ENCODE measurements at places on chromosomes 6 and 20.

GRCh38 chr6:129498950-129499842, 210.8 kb downstream of the ARHGAP18 start:
- DNase-seq, result peak; percentile 50

- no peak for DNase-seq
These were observed 650.5 kb downstream of the UTRN start for GRCh38 chr6:144935661-144936060.

- DNase-seq, result no peak
These were observed 8.1 kb upstream of the ID1 start for GRCh38 chr20:31596831-31597480.

GRCh38 chr6:26233649-26234420, 131.2 kb upstream of the BTN3A2 start:
- no peak for DNase-seq

GRCh38 chr20:58461899-58462298, 53.3 kb downstream of the APCDD1L start:
- DNase-seq, result no peak

DNA sequence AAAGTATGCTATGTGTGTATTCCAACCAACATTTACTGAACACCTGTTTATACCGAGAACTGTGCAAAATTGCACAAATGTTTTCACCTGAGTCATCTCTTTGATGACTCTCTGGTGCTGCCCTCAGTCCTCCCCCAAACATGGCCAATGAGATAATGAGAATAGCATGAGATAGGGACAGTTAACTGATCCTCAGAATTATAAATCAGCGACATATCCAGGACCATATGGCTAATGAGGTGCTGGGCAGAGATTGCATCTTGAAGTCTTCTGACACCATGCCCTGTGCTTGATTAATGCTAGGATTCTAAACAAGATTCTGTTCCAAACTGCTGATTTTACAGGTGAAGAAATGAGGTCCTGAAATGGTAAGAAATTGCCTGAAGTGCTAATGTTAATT, 13.0 kb downstream of the CLVS2 start:
- DNase-seq, result no peak

DNA sequence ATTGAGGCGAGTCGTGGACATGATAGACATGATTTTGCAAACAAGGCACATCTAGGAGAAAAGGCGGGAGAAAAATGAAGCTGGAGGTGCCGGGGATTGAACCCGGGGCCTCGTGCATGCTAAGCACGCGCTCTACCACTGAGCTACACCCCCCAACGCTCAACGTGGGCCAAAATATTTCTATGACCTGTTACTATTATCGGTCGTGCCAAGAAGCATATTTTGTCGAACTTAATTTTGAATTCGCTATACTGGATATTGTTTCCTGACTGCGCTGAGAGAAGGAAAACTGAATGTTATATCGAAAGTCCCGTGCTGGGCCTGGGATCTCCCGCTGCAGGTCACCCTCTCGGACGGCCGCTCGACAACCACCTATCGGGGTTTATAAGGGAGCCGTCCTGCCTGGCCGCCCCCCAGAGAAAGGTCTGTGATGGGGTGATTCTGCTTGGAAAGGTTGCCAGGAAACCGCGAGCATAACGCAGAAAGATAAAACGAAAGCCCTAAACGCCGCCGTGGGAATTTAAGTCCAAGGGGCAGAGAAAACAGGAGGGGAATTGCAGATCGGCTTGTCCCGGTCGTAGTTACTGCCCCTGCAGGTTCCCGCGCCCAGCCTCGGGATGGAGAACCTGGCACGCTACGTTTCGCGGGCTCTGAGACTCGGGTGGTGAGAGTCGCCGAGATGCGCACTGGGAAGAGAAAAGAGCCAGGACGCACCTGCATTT, 60.0 kb downstream of the TRIM27 start:
- DNase-seq, result peak; percentile 49

DNA sequence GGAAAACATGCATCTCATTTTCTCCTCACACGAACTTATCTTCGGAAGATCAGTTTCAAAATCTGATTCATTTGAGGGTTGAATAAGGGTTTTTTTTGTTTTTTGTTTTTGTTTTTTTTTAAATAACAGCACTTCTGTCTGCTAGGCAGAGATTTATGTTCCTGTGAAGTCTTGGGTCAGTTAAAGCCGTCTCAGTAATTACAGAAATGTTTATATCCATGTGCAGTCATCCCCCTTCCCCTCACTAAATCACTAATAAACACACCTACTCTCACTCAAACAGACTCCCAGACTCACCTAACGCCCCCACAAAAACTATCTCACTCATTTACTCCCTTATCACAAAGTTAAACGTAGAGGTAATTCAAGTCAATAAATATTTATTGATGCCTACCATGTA, 214.2 kb upstream of the SUPT3H start:
- no peak for DNase-seq

GRCh38 chr6:50905297-50905696, 86.6 kb downstream of the TFAP2B start:
- no peak for DNase-seq

DNA sequence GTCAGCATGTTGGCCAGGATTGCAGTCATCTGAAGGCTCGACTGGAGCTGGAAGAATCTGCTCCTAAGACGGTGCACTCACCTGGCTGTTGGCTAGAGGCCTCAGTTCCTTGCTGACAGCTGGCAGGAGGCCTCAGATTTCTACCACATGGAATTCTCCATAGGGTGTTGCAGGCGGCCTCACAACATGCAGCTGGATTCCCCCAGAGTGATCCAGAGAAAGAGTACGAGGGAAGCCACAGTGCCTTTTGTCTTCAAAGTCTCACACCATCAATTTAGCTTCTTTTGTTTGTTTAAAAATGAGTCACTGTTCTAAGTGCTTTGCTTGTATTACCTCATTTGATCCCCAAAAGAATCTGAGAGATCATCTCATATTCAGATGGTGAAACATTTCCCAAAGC, 65.5 kb upstream of the FYN start:
- DNase-seq, result no peak

DNA sequence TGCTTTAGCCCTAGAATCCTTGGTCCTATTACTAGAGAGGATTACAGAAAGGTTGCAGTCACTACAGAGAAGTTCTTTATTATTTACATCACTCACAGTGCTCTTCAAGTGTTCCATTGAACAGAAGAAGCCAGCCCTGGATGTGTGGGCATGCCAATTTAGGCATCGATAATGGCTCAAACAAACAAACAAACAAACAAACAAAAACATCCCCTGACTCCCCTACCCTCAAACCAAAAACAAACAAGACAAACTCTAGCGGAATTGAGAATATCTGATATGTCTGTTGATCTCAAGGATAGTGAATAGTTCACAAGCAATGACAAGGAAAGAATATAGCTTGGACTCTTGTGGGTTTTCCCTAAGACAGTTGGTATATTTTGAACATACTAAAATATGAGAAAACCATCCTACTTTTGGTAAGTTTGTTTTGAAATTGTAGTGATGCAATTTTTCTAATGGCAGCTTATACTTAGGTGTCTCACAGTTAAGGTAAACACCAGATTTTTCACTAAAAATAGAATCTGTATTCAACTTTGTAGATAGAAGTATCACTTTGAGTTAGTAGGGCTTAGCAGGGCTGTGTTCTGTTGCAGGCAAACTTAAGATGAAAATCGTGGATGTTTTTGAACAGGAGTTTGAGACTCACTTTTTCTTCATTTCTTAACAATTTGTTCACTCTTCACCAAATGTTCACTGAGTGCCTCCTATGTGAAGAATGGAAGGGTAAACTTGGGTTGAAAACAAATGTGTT, 92.8 kb upstream of the FAM184A start:
- DNase-seq, result no peak

DNA sequence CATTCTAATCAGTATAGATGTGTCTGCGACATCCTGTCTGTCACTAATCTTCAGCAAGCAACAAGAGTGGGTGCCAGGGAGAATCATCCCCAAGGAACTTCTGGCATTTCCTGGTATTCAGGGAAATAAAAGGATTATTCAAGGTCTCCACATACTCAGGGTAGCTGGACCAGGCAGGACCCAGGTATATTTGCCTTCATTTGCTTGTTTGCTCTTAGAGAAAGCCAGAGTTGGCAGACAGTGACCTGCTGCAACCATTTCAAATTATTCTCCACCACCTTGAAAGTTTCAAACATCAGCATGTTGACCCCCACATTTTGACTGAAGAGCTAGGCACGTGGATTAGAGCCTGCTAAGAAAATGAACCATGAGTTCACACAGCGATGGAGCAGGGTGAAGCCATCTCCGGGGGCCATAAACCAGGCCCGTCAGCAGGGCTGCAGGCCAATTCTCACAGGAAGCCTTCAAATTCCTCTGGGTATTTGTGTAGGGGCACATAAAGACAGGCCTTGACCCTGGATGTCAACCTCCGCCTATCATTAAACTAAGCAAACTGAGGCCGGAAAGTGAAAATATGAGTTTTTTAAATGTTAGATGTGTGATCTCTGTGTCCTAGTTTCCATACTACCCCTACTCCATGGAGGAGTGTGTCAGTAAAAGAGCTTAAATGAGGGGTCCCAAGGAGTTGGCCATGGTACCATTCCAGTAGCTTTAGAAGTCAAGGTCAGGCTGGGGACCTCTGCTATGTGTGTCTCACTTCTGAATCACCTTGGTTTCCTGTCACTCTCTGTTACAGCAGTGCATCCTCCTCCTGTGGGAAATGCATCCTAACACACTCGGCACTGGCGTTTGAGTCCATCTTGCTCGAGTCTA, 32.9 kb downstream of the TRAM2 start:
- DNase-seq, result no peak

GRCh38 chr6:72580281-72580940, 41.5 kb upstream of the KCNQ5 start:
- peak; percentile 34 for DNase-seq

GRCh38 chr6:147648916-147649315, 140.4 kb downstream of the SAMD5 start:
- DNase-seq, result no peak

DNA sequence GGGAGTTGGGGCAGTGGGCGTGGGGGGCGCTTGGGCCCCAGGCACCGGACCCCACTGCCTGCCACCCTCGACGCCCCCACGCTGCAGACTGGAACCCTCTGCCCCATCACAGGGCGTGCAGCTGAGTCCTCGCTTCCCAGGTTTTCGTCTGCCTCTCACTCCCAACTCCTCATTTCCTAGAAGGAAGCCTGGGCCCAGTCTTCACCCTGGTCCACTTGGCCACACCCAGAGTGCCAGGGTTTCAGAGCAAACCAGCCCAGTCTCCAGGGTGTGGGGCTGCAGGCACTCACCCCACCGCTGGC, 30.3 kb downstream of the FRMD1 start:
- DNase-seq, result no peak

DNA sequence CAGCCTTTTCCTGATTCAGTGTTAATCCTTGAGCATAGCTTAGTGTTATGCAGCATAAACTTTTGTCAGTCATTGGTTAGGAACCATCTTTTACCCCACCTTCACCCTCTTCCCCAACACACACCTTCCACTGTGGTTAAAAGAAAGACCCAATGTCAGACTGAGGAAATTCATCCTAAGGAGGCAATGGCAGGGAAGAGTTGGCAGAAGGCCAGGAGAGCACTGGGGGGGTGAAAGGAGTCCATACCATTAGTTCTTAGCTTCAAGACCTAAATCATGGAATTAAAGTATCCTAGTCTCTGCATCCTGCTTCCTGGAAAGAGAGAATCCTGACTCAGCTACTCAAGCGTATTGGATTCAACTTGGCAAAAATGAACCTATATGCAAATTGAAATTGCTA, 16.9 kb upstream of the TAB2 start:
- DNase-seq, result no peak

GRCh38 chr6:129849456-129849855, 11.7 kb downstream of the TMEM244 start:
- no peak for DNase-seq

DNA sequence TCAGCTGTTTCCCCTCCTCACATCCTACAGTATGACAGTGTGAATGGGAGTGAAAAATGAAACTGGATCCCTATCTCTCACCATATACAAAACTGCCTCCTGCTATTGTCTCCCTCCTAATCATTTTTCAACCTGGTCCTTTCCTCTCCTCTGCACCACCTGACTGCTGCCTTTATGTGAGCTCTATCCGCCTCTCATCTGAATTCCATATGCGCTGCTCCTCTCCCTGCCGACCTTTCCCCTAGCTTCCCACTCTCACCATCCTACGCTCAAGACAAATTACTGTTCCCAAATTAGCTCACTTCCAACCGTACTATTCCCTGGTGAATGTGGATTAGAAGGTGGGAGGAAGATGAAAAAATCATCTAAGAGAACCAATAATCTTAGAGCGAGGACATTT, 148.4 kb upstream of the FBXL4 start:
- no peak for DNase-seq

GRCh38 chr20:38073307-38074071, 39.9 kb downstream of the RPRD1B start:
- DNase-seq, result peak; percentile 60

DNA sequence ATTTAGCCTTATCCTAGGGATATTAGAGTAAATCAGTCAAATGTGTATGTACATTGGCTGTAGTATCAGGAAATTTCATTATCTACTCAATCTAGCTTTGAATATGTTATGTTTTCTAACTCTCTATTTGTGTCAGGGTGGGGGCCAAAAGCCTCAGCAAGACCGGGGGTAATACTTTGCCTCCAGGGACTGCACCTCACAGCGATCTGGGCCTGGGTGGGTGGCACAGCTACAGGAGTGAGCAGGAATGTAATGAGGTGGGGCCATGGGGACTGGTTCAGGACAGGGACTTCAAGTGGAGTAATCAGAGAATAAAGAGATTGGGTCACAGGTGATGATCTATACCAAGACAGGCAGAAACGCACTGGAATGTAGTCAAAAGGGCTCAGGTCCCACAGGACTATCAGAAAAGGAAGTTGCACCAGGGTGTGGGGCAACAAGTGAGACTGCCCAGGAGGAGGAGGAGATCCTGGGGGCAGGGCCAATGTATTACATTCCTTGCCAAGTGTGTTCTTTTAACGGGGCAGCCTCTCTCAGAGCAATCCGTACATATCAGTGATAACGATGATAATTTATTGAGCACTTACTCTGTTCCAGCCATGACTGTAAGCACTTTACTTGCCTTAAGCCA, 54.0 kb downstream of the PIGU start:
- no peak for DNase-seq

- DNase-seq, result no peak
These were observed 45.1 kb downstream of the HNF4A start for GRCh38 chr20:44400671-44400969.

- no peak for DNase-seq
These were observed 37.9 kb upstream of the BEND6 start for GRCh38 chr6:56916849-56917551.

DNA sequence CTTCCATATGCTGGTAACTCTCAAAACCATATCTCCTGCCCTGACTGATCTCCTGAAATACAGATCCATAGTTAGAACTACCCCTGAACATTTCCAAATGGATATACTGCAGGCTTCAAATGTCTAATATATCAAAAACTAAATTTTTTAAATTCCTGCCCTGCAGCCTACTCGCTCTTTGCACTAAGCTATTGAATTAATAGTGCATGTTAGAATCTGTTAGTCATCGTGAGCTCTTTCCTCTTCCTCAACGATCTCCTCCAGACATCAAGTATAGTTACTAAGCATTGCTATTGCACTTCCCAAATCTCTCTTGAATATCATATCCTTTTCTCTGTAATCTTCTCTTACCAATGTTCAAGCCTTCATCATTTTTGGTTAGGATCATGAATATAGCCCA, 26.0 kb upstream of the RSPO3 start:
- DNase-seq, result no peak

Measured in HEK293T (cell line).